ENCODE measurements at places on chromosomes 3 and 15.

DNA sequence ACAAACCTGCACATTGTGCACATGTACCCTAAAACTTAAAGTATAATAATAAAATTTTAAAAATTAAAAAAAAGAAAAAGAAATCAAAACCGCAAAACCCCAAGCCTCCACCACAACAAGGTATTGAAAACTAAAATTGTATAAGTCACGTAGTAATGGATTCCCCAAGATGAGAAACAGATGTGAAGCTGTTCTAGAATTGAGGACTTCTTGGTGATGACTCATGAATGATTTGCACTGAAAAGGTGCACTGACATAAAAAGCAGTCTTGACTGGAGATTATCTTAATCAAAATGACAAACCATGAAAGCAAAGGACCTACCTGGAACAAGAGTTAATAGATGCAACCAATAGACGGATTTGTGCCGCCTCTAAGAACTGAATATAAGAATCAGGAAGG lies 225.8 kb downstream of the MYRIP start:
- DNase-seq: no peak

DNA sequence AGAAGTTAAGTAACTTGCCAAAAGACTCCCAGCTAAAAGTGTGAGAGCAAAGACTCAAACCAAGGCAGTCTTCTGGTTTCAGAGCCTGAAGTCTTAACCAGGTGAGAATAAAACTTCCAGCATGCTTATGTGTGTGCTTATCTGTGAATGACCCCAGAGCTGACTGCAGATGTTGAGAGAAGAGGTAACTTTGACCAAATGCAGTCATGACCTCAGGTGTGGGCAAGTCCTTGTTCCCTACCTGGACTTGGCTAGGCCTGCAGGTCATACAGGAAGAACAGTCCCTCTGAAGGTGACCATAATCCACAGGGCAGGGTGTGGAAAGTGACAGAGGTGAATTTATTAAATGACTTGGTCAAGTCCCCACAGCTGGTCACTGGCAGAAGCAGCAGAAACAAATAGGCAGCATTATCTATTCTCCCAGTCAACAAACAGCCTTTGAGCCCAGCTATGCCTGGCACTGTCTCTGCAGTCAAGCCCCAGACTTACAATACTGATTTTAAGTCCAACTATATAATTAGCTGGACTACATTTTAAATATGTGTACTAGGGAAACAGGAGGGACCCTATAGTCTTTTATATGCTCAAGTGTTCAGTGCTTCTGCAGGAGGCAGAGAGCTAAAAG lies 3.0 kb upstream of the CPEB1 start:
- no peak for DNase-seq

DNA sequence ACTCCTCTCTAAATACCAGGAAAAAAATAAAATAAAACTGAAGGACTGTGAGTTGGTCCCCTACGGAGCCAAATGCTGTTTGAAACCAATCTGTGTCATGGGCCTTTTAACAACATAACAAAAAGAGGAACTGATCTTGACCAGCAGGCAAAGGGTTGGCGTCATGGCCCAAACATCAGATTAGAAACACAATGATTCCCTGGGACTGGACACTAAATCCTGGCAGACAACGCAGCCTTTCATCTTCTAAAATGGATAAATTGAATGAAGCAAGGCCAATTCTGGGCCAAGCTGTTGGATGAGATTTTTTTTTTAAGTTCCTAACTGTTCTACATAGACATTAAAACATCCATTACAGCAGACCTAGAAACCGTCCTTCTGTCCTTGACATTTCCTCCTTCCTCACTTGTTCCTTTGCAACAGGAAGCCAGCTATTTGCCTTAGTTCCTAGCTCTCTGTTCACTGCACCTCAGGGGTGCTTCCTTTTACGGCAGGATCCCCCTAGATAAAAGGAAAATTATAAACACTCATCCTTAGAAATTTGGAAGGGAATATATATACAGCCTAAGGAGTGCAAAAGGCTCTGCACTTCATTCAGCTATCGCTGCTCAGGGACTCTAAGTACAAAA lies 21.6 kb upstream of the TAFA4 start:
- no peak for DNase-seq

GRCh38 chr15:92005154-92005553 lies 151.6 kb downstream of the SLCO3A1 start:
- no peak for DNase-seq

DNA sequence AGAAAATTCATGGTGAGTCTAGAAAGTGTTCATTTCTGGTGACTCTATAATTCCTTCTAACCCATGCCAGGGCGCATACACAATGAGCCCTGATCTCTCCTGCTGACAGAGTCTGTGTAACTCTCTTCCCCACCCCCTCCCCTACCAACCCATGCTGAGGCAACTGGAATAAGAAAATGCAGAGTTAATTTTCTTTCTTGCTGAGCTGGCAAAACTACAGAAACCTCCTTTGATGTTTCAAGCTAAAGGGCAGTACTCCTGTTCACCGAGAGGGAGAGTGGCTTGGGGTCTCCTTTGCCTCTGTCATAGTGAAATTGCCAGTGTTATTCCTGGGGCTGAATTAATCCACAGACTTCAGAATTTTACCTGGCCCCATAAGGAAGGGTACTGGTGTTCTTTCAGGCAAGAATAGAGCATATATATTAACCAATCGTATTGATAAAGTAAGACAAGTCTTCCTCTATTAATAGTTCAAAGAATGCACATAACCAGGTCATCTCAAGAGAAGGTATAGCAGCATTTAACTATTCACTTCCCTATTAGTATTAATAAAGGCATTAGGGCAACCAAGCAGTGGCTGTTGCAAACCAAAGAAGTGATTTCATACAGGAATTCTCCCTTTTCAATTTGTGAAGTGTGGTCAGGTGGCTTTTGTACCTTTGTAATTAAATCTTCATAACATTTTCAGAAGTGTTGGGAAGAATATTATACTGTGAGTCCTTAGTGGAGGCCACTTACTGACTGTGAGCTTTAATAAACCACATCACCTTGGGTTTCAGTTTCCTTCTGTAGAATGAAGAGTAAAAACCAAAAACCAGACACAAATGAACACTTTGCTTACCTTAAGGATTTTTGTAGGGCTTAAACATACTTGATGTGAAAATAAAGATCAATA lies 4.1 kb downstream of the GAP43 start:
- DNase-seq: no peak

GRCh38 chr3:117399311-117400078 lies 689.9 kb downstream of the TUSC7 start:
- no peak for DNase-seq

GRCh38 chr3:72395776-72396311 lies 452.4 kb downstream of the SHQ1 start:
- no peak for DNase-seq

DNA sequence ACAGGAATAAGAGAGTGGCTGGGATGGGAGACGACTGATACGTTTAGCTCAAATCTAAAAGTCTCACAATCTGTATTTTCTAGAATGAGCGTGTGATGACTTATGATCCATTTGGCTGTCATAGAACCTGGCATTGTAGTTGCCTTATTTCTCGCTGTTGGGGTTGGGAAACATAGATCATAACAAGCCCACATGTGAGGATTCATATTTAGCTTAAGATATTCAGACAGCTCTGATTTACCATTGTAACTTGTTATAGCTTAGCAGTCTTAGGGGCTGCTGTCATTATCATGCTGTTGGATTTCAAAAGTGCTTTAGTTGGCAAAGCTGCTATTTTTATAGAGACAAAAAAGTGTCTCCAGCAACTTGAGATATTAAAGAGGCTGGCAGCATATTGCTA lies 871.3 kb downstream of the ZPLD1 start:
- DNase-seq: no peak

DNA sequence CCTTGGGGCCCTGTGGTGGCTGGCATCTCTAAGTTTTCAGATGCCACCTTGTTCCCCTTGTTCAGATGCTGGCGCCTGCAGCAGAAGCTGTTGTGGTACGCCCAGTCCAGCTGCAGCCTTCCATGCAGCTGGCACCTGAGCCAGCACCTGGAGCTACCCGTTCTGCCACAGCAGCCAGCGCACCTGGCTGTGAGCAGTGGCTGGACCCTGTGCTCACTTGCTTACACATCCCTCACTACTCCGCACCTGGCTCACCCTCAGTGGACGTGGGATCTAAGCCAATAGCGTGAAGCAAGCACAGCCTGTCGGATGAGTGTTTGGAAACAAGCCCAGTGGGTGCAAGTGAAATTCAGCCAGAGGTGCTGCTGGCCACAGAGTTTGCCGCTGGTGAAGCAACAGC lies 607.5 kb upstream of the BCHE start:
- no peak for DNase-seq

GRCh38 chr3:51502562-51502910 lies 2.7 kb upstream of the DCAF1 start:
- DNase-seq: no peak

- DNase-seq: peak; percentile 93
Measured at GRCh38 chr3:141311496-141312353, 56.6 kb upstream of the ZBTB38 start.

DNA sequence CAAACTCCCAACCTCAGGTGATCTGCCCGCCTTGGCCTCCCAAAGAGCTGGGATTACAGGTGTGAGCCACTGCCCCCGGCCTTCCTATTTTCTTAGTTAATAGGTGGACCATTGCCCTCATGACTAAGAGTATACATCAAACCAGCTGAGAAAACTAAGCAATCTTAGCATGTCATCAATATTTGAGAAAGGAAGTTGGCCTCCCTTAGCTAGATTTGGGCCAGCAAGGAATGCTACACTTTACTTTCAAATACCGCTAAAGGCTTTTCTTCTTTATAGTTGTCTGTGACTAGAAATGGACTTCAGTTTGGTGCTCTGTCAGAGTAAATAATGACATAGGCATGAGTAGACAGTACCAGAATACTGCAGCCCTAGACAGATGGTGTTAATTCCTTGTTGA lies 199.3 kb downstream of the GAP43 start:
- no peak for DNase-seq

DNA sequence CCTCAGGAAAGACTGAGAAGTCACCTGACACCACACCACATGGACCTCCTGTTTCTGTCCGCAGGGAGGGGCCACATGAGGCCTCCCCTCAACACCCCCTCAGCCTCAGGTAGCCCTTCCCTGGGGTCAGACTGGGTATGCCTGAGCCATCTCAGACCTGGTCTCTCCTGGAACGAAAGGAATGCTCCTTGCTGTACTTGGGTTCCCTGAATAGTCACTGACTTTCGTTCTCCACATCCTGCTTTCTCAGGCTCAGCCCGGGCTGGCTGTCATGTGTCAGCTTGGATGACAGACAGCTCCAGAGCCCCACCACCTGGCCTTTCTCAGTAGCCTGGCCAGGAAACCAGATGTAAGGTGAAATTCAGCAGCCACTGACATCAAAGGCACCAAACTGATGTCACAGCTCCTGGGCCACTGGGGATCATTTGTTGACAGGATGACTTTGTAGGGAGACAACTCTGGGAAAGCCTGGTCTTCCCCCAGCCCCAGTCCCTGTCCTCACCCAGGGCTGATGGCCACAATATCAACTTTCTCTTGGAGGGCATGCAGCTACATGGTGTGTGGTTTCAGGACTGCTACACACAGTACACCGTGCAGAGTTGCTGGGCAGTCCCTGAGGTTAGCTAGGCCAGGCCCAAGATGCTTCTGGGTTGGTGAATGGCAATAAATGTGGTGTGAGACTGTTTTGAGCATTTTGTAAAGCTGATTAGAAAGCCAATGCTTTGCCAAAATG lies 141.4 kb upstream of the MRPS22 start:
- DNase-seq: no peak

GRCh38 chr15:39165020-39165706 lies 415.7 kb upstream of the THBS1 start:
- DNase-seq: no peak

DNA sequence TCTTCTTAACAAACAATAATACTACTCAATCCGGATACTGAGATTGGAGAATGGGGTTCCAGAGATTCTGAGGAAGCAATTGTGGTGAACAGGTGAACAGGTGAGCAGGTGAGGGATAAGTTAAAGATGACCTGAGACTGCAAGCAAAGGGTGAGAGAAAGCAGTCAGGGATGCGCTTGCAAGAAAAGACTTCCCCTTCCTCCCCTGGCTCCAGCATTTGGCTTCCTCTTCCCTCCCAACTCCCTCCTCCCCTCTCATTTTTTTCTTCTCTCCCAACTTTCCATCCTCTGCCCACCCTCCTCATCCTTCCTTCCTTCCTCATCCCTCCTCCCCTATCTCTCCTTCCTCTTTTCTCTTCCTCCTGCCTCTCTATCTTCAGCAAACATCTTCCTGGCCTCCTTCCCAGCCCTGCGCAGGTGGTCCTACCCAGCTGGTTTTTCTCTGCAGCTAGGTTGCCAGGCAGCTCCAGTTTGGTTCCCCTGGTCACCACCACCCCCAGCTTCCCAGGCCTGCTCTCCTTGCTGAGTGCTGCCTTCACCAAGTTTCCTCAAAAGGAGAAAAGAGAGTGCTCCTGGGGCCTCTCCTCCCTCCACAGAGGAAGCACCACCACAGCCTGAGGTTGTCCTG lies 10.4 kb upstream of the VIPR1 start:
- no peak for DNase-seq

GRCh38 chr3:73546961-73547360 lies 77.8 kb downstream of the PDZRN3 start:
- DNase-seq: no peak

- DNase-seq: no peak
Measured at GRCh38 chr15:87755226-87755625, 501.3 kb downstream of the NTRK3 start.

DNA sequence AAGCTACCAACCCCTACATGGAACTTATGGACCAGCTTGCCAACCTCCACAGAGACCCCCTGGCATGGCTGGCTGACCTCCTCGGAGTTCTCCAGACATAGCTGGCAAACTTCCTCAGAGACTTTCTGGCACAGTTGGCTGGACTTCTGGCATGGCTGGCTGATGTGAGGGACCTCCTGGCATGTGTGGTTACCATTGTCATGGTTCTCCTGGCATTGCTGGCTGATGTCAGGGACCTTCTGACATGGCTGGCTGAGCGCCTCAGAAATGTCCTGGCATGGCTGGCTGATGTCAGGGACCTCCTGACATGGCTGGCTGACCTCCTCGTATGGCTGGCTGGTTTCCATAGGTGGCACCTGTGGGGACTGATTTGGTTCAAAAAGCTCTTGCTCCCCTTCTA lies 17.5 kb downstream of the MAP1A start:
- no peak for DNase-seq

DNA sequence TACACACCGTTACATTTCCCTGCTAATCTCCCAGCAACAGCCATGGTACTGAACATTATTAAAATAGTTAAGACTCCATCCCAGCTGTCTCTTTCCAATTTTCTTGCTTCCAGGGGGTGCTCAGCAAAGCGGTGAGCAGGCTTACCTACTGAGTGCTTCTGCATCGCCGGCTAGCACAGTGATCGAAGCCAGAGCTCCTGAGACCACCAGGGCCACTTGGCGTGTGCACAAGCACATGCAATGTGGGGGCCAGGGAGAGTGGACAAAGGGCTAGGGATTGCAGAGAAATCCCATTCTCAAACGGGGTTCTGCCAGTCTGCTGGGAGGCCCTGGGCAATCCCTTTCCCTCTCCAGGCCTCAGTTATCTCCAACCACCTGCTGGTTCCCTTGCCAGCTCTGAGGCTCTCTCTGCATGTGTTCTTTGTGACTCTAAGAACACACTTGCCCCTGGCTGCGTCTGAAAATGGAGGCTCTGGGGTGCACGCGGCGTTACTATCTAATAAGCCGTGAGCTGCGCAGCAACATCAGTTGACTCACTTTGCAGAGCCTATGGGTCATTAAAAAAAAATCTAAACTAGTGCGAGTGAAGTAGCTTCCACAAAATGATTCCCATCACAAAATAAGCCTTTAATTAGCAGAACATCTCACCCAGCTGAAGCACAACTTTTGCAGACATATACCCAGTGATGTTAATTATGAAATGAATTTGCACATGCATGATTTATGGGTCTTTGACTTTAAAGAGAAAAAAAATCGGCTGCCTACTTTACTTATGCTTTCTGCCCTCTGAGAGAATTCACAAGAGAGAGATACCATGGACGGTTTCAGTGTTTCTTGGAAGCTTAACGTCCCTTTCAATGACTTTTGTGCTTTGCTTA lies 271.5 kb downstream of the TLE3 start:
- no peak for DNase-seq

Data from stimulated activated CD4-positive, alpha-beta T cell treated with anti-CD3 and anti-CD28 coated beads, Interleukin-1b, Interleukin-23, amount 100 ng/mL, for 1 hour (primary cell).